GM13976 (cell line): ENCODE measurements at places on chromosomes 6 and 20.

GRCh38 chr6:143471822-143472221 lies 21.2 kb downstream of the PEX3 start:
- DNase-seq = no peak

DNA sequence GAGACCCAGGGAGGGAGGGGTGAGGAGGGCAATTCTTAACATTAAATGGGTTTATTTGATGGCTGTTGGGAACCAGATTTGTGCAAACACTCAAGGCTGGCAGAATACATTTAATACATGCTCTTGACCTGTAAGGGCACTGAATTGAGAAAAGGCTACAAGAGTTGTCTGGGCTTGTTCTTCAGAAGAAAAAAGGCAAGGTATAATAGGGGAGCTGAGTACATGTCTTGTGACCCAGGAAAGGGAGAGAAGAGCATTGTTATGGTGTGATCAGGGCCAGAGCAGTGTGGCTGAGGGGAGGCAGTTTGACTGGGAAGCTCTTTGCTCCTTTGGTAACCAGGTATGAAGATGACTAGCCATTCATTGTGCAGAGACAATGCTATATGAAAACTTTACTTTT lies 18.9 kb downstream of the KLHL31 start:
- no peak for DNase-seq

GRCh38 chr6:7473805-7474719 lies 67.4 kb upstream of the DSP start:
- DNase-seq = no peak

GRCh38 chr20:46705378-46705729 lies 4.1 kb upstream of the SLC2A10 start:
- DNase-seq = no peak
